ENCODE measurements at places on chromosomes 2 and 18. TPM values are rescaled to one million over a fixed set of nuclear protein-coding genes. Genes with fewer than 3 reads are reported as not detected.

Gene TDRD15
- total RNA-seq, result not detected

Gene GALR1
- total RNA-seq, result not detected

Gene MC4R
- total RNA-seq, result not detected

Gene SRD5A2
- total RNA-seq, result not detected

Gene GPR35
- 1.1 TPM for total RNA-seq

Gene OBSL1
- total RNA-seq, result 26.1 TPM

Gene MRO
- total RNA-seq, result 0.24 TPM

Gene COL3A1
- total RNA-seq, result 0.28 TPM

Gene CCDC85A
- total RNA-seq, result 0.12 TPM

Gene PCARE
- total RNA-seq, result not detected

Gene SPDYA
- 0.14 TPM for total RNA-seq

Gene RNF125
- total RNA-seq, result 0.18 TPM

Gene ACKR3
- 19.4 TPM for total RNA-seq

Gene CTNNA2
- 0.15 TPM for total RNA-seq

Data from A549 treated with ZK216348 at 1 μM for 4 hours (cell line).